Lung microvascular endothelial cell (primary cell): ENCODE measurements at places on chromosomes 7 and 10. TPM values are rescaled to one million over a fixed set of nuclear protein-coding genes. Genes with fewer than 3 reads are reported as not detected.

DNA sequence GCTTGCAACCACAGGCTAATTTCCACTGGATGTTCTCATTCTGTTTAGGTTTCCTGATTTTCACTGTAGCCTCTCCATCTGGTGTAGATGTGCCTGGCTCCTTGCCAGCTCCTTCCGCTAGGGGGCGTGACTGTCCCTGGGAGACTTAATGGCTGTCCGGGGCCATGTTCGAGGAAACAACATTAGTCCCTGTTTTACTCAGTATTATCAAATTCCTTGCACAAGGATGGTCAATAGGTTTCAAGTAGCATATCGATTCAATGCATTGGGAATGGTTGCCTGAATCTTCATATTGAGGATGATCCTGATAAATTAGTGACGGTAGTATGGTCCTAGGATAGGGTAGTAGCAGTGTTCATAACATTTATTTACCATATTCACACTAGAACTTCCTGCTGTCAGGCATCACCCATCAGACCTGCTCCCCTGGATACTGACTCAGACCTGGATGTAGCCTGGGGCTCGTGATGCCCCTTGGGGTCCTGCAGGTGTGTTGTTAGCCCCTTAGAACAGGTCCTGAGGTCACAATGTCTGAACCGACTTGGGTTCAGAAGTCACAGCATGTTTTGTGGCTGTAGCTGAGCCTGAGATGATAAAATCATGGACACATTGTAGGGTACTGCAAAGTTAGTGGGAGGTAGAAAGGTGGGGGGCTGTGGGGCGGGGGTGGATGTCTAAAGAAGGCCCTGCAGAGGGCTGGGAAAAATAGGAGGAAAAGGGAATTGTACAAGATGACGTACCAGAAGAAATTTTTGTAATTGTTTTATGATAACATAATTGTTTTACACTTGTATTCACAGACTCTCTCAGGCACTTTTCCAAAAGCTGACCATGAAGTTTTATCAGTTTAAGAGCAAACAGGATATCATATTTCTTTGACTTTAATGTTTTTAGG, 8.9 kb upstream of the EXOC6 start:
- DNase-seq, result peak; percentile 94

- peak; percentile 82 for DNase-seq
These were observed 1.8 kb upstream of the CCDC6 start for GRCh38 chr10:59907918-59908807.

GRCh38 chr10:33913194-33913593, 578.7 kb upstream of the NRP1 start:
- DNase-seq, result no peak

- no peak for DNase-seq
These were observed 687.6 kb downstream of the AUTS2 start for GRCh38 chr7:70285854-70286253.

DNA sequence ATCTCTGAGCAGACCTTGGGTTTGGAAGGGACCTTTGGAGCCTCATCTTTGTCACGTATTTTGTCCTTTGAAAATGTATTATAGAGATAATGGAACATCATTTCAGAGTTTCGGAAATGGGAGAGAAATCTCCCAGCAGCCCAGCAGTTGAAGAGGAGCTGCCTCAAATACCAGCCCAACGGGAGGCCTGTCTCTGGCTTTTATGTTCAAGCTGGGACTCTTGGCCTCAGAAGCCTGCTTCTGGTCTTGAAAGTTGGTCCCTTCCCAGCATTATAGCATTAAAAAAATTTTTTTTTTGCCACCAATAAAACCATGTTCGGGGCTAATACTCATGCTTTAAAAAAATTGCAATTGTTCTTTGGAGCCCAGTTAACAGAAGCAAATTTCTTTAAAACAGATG, 73.4 kb upstream of the CTBP2 start:
- DNase-seq, result no peak

GRCh38 chr7:27899601-27900000, 159.6 kb downstream of the TAX1BP1 start:
- DNase-seq, result no peak

GRCh38 chr7:95404316-95404865, 8.2 kb upstream of the PON3 start:
- no peak for DNase-seq

- DNase-seq, result no peak
These were observed 64.9 kb upstream of the NRBF2 start for GRCh38 chr10:63068246-63068645.

GRCh38 chr7:158584407-158584806, 3.2 kb downstream of the PTPRN2 start:
- DNase-seq, result no peak

DNA sequence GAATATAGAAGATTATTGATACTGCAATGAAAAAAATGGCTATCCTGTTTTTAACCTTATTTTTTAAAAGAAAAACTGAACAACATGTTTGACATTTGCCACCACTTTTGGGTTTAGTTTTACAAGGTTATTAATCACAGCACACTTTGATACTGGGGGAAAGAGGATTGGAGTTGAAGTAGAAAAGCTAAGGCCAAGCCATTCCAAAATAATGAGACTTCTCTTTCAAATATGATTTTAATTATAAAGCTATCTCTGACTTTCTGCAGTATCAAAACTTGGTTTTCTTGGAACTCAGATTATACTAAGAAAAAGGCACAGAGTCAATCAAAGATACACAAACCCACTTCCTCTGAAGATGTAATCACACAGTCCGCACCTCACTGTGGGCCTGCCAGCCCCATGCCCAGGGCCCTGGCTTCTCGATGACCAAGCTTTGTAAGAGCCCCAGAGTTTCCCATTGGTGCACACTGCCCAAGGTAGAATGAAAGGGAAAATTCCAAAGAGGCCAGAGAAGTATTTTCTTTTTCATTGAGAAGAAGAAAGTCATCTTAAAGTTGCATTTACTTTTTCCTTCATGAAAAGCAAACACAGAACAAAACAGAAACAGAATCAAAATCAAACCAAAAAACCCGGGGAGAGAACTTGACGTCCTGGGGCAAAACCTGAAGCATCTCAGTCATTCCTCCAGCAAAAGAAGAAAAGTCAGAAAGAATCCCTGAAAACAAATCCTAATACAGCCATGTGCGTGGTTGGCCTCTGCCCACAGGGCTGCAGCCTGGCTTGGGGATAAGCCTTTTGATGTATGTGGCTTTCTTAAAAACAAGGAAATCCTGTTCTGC, 187.7 kb upstream of the KLF6 start:
- DNase-seq, result no peak

- DNase-seq, result no peak
These were observed 27.0 kb upstream of the LRRD1 start for GRCh38 chr7:92205987-92206386.

- no peak for DNase-seq
These were observed 1.7 kb downstream of the SHTN1 start for GRCh38 chr10:117003336-117003735.

- no peak for DNase-seq
These were observed 90.0 kb upstream of the FEZF1 start for GRCh38 chr7:122394512-122394911.

- no peak for DNase-seq
These were observed 288.2 kb downstream of the MAGI2 start for GRCh38 chr7:79165225-79165624.

GRCh38 chr7:85737426-85737825, 550.6 kb upstream of the SEMA3D start:
- no peak for DNase-seq

DNA sequence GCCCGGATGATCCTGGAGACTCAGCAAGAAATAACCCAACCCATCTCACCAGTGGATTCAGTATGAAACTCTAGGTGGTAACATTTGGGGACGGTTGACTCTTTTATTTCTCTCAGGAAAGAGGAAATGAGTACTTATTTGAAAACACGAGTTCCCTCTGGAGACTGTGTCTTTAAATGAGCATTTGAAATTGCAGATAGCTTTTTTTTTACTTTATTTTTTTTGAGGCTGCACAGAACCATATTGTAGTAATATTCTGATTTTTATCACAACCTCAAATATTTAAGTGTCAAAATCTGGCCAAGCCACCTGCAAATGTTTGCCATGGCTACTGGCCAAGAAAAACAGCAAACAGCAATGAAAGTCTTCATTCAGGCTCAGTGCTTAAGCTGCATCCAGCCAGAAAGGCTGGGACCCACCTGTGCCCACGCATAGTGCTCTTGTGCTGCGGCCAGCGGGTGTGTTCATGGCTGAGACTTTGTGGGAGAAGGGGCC, 160.8 kb downstream of the CREB5 start:
- peak; percentile 16 for DNase-seq

DNA sequence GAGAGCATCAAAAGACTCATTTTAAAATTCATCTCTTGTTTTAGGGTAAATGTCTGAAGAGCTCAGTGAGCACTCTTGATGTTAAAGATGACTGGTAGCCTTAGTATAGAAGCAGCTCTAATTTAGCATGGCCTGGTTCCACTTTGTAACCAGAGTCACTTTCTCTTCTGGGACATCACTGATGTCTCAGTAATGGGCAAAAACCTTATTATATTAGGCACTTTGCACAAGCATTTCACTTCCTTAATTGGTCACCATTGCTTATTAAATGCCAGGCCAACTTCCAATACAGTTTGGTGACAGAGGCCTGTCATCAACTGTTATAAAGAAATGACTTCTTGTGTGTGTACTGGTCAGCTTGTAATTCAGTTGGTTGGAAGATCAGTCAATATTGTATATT, 53.0 kb downstream of the STEAP1B start:
- no peak for DNase-seq

DNA sequence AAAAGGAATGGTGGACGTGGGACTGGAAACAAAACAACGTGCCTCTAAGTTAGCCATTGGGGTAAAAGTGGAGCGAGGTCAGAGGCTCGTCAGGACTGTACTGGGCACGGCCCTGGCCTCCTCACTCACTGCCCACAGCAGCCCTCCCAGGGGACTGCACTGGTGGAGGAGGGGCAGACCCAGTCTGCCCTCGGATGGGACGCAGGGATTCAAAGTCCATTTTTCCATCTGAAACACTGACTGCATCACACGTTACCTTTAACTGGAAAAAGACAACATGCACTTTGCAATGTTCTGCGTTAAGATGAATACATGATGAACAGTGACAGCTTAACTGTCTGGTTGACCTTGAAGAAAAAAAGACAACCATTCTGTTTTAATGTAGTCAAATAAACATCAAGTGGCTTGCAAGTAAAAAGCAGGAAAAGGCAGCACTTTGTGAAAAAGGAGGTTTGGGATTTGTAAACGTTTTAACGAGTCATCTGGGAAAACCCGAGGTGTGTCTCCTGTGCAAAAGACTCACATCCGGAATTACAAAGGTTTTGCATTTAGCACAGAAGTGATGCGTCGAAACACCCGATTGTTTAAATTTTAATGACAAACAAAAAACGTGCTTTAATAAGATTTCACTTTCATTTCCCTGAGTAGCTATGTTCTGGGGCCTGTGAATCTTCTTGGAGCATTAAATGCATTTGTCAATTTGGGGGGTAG, 18.8 kb downstream of the KLF6 start:
- DNase-seq, result peak; percentile 78

DNA sequence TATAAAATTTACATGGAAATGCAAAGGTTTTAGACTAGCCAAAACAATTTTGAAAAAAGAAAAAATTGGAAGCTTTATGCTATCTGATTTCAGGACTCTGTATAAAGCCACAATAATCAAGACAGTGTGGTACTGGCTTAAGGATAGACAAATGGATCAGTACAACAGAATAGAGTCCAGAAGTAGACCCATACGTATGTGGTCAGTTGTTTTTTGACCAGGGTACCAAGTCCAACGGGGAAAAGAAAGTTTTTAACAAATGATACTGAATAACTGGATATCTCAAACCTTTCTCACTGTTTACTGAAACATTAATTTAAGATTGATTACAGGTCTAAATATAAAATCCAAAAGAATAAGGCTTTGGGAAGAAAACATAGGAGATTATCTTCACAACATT, 79.7 kb downstream of the PODXL start:
- no peak for DNase-seq

DNA sequence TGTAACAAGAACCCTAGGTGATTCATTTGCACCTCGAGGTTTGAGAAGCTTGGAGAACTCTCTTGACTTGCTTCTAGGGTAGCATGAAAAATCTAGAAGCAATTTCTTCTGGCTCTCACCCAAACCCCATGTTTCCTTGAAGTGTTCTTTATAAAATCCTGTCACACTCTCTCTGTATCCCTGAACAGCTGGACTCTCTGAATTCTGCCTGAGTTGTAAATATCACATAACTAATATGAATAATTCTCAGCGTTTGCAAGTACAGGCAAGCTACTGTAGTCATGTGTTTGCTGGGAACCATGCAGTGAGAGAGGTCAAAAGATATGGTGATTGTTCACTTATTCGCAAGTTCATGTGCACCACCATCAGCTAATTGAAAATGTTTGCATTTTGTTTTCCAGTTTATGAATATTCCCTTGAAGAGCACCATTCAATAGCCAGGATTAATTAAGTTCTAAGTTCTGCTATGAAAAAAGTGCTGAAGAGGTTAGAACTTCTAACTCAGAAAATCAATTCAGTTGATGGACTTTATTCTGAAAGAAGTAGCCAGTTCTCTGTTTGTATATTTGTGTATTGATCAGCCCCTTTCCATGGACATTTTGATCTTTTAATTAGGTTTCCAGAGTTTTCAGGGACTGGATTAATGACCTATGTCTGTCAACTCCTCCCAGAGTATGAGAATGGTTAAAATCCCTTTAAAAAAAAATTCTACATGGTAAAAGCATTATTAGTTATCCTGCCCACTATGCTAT, 243.0 kb downstream of the PLXDC2 start:
- no peak for DNase-seq

- no peak for DNase-seq
These were observed 148.4 kb downstream of the TCERG1L start for GRCh38 chr10:131162866-131163843.

GRCh38 chr10:11447586-11447985, 163.9 kb downstream of the USP6NL start:
- DNase-seq, result no peak

GRCh38 chr7:147279964-147280374, 1163.4 kb downstream of the CNTNAP2 start:
- DNase-seq, result no peak

GRCh38 chr10:7400068-7400715, 10.6 kb downstream of the SFMBT2 start:
- DNase-seq, result no peak

DNA sequence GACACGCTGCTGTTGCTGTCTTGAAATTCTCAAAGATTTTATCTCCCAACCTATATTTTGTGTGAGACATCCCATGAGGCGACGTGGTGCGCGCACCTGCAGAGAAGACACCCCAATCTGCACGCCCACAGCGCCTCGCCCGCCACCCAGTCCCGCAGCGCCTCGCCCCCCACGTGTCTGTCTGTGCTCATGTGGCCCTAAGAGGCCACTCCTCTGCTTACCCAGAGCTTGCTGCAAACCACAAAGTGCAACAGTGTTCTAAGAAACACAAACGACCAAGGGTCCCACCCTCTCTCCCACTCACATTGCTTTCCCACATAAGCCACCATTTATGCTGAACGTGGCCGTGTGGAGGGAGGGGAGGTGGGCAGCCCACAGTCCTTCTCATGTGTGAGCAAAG, 287.2 kb downstream of the PTPRN2 start:
- DNase-seq, result no peak

GRCh38 chr10:9294865-9295264, 1240.4 kb downstream of the GATA3 start:
- DNase-seq, result no peak

GRCh38 chr7:155764438-155764793, 47.8 kb downstream of the SHH start:
- no peak for DNase-seq

GRID1 gene
- under 0.01 TPM in 1 of 2 replicates, not detected in the other for total RNA-seq

STN1 gene
- 24.2 and 31.0 TPM in 2 replicates for total RNA-seq

DRGX gene
- total RNA-seq, result not detected in 2 replicates

WNT16 gene
- total RNA-seq, result not detected in 2 replicates

CCDC172 gene
- not detected in 2 replicates for total RNA-seq

SH2B2 gene
- total RNA-seq, result 0.44 and 0.60 TPM in 2 replicates

GIMAP6 gene
- total RNA-seq, result 159 and 175 TPM in 2 replicates

ATRNL1 gene
- under 0.01 and 0.20 TPM in 2 replicates for total RNA-seq
